ENCODE measurements at places on chromosomes 12 and 14.

DNA sequence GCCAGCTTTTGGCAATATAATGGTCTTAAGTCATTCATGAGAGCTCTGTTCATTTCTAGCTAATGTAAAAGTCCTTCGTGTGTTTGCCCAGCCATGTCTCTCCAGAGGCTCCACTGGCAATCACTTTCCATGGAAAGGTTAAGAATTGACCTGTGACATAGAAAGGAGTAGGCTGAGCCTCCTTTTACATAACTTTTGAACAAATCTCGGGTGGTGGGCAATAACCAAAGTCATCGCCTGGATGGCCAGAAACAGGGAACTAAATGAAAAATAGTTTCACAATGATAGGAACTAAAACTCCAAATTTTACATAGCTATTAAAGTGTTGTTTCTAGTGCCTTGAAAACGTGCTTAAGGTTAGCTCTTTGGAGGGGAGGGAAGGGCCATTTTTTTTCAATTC is 6.5 kb downstream of the BHLHE41 start:
- no peak for DNase-seq

DNA sequence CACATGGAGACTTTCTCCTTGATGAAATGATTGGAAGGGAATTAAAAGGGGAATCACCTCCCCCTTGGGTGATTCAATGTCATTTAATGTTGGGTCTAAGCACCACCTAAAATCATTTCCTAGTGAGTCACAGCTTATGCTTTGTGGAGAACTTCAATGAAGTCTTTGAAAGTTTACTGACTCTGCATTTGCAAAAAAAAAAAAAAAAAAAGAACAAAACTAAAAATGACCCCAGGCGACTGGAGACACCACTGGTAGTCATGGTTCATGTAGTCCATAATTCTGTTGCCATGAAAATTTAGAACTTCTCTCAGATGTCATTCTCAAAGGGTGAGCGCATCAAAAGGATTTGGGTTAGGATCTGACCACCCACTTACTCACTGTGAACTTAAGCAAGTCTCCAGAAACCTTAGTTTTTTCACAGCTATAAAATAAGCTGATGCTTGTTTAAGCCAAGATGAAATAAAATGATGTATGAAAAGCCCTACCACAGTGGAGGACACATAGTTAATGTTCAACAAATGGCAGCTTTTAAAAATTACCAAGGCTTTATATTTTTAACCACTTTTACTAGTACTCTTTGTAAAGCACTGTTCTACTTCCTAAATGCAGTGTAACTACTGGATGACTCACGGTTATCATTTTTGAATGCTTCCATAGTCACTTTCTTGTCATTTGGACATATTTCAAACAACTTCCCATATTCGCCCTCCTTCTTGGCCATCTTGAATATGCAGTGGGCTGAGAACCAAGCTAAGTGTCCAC is 18.1 kb upstream of the KSR2 start:
- no peak for DNase-seq

DNA sequence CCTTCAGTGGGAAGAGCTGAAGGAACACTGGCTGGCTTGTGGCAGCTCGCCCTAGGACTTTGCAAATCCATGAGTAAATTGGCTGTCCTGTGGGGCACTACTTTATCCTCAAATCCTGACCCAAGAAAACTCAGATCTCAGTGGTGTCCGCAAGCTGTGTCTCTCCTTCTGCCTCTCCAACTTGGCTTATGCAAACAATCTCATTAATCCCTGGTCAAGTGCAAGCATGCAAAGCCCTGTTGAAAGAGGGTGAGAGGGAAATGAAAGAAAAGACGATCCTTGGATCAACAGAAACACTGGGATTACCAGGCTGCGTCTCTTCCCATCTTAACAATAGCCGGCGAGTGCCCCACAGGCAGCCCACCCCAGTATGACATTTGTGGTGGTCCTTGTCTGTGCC is 901.6 kb downstream of the BCL11B start:
- DNase-seq = no peak

DNA sequence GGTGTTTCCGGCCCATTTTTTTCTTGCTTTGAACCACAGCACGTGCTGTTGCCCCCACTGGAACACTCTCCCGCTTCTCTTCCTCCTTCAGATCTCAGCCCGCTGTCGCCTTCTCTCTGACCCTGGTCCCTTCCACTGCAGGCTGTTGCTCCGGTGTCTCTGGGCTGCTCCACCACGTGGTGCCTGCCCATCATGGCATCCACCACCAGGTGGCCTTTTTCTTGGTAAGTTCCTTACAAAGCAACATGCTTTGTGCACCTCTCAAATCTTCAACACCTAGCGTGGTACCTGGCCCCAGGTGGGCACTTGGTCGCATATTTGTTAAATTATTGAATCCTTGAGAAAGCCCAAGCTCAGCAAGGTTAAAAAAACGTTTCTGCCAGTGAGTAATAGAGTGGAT is 19.1 kb downstream of the TUNAR start:
- no peak for DNase-seq

DNA sequence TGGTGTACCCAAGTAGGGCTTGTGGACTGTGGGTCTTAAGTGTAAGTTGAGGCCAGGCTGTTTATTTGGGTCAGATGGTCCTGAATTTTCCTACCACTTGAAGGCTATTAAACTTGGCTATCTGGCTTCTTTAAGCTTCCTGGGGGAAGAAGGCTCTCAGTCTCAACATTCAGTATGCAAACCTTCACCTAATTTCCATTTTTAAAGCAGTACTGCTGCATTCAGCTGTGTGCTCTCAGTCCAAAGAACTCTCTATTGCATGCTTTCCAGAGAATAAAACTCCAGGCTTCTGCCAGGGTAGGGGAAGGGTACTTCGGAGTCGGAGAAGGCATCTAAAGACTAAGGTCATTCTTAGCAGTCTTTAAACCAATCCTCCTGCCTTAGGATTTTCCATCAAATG is 124.4 kb downstream of the HELB start:
- DNase-seq = no peak

DNA sequence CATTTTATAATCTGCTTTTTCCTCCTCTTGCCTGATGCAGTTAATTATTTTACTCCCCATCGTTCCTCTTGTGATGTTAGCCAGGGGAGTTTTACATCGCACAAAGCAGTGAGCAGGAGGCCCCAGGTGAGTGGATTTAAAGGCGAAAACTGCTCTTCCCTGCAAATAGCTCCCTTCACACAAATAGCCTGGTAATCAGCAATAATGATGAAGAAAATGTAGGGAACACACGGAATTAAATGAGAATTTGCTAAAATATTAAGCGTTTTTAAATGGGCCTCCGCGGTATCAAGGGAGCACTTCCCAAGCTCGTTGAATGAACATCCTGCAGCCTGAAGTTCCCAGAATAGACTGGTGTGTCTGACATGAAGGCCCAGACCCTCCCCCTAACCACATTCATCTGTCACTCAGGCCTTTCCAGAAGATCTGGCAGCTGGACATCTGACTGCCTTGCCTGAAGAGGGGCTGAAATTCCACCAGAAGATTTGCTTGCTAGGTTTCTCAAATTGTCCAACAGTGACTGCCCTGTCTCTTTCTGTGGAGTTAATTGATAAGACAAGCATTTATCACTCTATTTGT is 127.2 kb downstream of the CCDC60 start:
- no peak for DNase-seq

DNA sequence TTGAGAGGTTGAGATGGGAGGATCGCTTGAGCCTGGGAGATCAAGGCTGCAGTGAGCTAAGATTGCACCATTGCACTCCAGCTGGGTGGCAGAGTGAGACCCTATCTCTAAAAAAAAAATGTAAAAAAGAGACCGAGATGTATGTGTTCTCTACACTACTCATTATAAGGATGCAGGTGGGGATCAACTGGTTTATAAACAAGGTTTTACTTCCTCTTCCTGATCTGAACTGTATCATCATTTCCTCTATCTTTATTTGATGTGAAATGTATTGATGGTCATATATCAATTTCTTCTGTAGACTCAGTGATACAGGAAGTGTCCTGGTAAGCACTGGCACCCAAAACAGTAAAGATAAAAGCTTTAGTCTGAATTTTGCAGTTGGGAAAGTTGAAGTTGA is 20.1 kb upstream of the USP44 start:
- DNase-seq = no peak

DNA sequence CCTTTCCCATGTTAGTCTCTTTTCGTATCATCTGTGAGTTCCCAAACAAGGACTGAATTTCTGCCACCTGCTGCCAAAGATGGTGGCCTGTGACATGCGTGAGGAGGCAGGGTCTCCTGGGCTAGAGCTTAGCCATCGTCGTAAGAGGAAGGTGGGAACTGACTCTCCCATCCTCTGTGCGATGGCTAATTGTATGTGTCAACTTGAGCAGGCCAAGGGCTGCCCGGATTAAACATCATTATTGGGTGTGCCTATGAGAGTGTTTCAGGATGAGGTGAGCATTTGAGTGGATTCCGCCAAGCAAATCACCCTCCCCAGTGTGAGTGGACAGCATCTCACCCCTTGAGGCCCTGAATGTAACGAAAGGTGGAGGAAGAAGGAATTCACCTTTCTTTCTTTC is 220.7 kb upstream of the DIO3 start:
- DNase-seq = no peak

DNA sequence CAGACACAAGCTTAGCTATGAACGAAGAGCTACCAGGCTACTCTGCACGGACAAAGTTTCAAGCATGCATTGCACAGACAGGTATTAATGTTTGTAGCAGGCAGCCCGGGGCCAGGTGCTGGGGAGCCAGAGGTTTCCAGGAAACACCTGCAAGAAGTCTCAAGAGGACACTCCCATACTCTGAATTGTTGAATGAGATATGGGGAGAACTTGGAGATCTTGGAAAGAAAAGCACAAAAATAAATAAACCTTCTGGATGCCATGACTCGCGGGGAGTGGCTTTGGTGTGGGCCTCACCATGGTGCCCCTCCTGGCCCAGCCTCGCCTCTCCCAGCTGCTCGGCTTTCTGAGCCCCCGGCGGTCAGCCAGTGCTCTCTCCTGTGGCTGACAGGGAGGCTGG is 186.8 kb downstream of the TTC7B start:
- no peak for DNase-seq

DNA sequence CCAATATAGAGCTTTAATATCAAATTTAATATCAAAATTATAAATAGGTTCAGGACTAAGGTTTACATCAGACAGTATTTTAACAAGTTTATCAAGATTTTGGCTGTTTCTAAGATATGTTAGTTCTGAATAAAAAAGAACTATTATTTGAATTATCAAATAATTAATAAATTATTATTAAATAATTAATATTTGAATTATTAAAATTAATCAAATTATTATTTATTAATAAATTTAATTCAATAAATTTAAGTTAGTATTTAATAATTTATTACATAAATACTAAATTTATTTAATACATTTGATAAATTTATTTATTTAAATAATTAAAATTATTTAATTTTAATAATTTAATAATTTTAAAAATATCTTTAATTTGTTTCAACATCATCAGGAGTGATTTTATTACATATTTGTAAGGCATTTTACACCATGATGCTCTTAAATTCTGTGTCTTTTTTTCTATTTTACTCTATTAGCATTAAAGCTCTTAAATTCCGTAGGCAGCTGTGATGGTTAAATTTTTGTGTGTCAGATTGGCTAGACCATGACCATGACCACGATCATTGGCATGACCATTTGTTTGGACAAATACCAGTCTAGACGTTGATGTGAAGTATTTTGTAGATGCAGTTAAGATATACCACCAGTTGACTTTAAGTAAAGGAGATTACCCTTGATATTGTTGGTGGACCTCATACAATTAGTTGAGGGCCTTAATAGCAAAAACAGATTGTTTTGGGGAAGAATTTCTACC is 82.6 kb downstream of the BBS10 start:
- DNase-seq = no peak

- DNase-seq = no peak
Observed at GRCh38 chr12:89474615-89475014, 50.0 kb downstream of the GALNT4 start.

DNA sequence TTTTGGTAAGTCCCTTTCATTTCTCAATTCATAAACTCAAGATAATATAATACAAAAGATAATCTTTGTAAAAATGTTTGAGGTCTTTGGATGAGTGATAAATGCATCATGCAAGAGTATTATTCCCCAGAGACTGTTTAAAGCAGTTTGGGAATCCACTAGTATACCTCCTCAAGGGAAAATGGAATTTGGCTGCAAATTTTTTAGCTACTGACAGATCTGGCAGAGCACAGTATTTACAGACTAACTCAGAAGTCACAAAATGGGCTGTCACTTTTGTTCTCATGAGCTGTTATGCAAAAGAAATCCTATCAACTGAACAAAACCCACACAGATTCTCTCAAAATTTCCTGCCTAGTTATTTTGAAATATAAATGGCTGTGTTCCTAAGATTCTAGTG is 9.9 kb downstream of the SPIC start:
- DNase-seq = no peak

DNA sequence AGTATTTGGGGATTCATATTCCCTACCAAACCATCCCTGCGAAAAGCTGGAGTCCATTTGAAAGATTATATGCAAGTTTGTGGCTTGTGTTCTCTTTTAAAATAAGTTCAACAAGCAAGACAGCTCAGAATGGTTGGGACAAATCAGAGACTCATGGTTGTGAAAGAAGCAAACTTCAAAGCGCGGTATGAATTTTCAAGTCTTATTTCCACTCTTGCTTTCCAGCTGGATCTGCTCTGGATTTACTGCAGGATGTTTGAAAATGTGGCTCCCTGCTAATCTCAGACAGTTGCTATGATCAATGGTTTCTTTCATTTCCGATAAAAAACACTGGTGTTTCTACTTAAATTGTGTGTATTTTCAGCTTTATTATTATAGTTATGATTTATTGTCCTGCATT is 477.5 kb downstream of the RAD51B start:
- DNase-seq = no peak

- no peak for DNase-seq
Observed at GRCh38 chr14:50954811-50955372, 10.6 kb upstream of the PYGL start.

DNA sequence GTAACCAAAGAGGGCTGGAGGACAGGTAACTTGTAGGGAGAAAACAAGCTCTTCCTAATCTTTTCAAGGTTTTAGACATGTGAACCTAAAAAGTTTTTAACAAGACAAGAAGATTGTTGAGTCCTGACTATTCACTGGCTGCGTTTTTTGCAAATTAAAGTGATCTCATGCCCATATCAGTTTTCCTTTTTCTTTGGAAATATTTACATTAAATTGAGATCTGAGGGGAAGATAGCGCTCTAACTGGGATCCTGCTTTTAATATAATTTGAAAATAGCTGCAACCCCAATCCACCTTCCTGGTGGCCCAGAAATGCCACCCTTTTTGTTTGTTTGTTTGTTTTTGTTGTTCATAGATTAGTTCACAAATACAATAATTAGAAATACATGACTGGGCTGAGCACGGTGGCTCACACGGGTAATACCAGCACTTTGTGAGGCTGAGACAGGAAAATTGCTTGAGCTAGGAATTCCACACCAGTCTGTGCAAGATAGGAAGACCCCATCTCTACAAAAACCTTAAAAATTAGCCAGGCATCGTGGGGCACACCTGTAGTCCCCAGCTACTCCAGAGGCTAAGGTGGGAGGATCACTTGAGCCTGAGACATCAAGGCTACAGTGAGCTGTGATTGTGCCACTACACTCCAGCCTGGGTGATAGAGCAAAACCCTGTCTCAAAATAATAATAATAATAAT is 2.4 kb upstream of the SSTR1 start:
- DNase-seq = no peak
